ENCODE measurements at places on chromosomes 1 and 21.

DNA sequence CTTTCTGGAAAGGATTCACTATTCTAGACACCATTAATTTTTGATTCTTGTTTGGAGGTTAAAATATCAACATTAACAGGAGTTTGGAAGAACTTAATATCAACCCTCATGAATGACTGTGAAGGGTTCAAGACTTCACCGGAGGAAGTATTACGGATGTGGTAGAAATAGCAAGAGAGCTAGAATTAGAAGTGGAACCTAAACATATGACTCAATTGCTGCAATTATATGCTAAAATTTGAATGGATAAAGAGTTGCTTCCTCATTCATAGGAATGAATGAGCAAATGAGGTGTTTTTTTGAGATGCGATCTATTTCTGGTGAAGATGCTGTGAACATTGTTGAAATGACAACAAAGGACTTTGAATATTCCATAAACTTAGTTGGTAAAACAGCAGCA lies 77.9 kb upstream of the TNFSF4 start:
- DNase-seq, result no peak

GRCh38 chr1:225362805-225363204 lies 65.0 kb downstream of the LBR start:
- DNase-seq, result no peak

DNA sequence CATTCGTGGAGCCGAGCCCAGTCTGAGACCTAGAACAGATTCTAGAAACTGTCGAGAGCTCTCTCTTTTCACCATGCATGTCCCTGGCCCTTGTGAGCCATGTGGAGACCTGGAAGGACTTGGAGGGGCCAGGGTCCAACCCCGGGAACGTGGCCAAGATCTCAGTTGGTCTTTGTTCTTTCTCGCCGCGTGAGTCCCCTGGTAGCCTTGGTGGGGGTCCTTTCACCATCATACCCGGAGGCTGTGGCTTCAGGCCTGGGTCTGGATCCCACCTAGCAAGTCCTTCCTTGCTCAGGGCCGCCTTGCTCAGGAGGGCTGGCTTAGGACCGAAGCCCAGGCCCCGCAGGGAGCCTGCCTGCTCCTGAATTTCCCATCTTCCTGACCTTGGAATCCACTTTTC lies 168.0 kb downstream of the CAMTA1 start:
- DNase-seq, result no peak

- DNase-seq, result peak; percentile 20
Measured at GRCh38 chr1:171654942-171655745, 2.7 kb upstream of the MYOC start.

DNA sequence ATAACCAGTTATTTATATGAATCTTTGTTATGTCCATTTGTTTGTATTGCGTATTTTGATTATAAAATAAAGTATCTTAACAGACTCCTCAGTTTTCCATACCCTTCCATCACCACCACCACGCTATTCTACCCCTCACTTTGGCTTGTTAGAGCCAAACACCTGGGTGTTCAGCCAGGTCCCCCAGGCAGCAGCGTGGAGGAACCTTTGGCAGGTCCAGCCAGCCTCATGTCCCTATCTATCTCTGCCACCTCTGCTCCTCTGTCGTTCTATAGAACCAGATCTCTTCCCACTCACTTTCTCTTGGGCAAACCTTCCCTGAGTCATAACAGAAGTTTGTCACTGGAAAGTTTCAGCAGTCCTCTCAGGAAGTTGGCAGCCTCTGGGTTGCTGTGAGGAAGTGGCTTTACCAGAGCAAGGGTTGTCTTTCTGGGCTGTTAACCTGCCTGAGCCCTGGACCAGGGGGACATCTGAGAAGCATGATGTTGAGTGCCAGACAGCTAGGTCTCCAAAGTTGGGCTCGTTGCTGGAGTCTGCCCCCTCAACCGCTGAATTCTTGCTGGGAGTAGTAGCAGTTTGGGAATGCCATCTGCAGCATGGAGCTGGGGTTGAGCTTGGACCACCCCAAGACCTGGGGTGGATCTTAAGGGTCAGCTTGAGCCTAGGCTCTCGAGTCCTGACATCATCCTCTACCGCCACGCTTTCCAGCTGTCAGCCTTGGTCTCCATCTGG lies 996 bp upstream of the SH3BGRL3 start:
- no peak for DNase-seq

DNA sequence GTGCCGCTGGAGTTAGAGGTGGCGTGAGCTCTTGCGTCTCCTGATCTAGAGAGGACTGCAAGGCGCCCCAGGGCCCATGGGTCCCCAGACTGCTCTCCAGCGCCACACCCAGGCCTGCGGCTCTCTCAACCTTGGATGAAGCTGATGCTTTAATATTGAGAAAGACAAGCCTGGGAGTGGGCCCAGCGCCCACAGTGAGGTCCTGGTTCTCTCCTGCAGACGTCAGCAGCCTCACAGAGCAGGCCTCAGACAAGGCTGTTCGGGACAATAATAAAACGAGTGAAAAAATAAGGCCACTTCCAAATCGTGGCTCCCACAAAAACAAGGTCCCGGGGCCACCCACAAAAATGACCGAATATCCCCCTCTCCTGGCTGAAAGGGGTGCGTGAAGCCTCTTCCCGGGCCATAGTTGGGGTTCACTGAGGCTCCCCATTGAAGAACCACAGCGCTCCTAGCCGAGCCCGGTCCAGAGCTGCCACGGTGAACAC lies 6.0 kb upstream of the DNMT3L start:
- no peak for DNase-seq

DNA sequence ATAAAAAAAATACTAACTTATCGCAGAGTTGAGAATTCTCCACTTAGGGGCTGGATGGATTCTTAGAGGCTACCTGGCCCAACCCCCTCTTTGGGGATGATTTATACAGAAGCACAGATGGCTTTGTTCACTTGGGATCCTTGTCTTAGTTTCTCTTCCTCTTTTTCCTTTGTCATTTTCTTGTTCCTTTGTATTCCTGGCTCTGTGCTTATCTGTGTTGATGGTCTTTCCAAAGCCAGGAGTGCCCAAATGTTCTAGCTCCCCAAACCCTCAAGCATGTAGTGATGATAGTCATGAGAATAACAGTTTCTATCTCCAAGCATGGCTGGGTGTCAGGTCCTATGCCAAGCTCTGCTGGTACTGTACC lies 27.4 kb downstream of the EPHB2 start:
- no peak for DNase-seq

DNA sequence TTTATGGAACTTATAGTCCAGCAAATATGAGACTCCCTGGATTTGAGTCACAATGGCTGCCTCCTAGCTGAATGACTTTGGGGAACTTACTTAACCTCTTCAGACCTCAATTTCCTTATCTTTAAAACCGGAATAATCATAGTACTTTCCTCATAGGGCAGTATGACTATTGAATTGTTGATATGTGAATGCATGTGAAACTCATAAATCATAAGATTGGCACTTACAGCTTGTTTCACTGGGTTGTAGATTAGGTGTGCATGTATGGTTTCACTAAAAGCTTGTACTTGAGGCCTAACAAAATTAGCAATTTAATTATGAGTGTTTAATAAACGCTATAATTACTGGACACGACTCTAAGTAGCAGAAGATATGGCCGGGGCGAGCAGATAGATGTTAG lies 72.5 kb downstream of the ST6GALNAC5 start:
- no peak for DNase-seq

- no peak for DNase-seq
Measured at GRCh38 chr1:98702976-98703375, 41.5 kb downstream of the SNX7 start.

DNA sequence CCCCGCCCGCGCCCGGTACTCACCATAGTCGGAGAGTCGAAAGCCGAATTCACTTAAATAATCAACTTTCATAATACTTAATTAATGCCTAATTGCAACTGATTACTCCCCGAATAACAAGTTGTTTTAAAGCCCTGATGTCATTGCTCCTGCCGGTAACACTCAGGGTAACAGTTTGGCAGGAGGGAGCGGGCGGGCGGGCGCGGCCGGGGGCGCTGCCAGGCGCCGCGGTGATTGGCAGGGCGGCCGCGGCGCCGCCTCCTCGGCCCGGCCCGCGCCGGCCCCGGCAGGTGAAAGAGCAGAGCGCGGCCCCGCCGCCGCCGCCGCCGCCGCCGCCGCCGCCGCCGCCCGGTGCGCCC lies 102.2 kb downstream of the CASZ1 start:
- DNase-seq, result peak; percentile 40

GRCh38 chr21:44376606-44377005 lies 23.2 kb downstream of the TRPM2 start:
- DNase-seq, result no peak

DNA sequence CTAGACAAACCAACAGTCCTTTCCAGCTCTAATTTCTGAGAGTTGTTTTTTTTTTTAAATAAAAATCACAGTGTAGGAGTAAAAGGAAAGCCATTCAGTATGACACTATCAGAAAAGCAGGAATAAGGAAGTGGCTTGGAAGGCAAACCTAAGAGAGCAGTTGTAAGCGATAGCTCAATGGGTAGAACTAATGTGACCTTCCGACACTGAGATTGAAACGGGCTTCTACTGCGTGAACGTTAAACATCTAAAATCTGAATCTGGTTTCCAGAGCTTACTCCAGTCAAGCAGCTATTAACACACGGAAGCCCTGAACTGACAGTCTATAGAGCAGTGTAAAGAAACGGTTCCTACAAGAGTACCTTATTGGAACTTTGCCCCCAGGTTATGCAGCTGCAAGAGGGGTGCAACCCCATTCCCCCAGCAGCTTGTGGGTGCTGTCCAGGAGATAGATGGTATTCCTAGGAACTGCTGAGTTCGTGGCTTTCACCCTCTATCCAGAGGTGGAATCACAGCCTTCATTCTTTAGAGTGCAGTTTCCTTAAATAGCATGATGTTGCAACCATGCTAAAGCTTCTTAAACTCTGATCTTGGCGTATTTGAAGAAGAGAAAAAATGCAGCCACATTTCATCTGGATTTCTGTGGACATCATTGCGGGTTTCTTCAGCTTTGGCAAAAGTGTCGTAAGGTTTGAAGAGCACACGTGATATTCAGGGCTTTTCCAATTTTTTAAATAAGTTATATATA lies 3.3 kb upstream of the IRF2BP2 start:
- no peak for DNase-seq

GRCh38 chr1:167197692-167198091 lies 23.0 kb upstream of the POU2F1 start:
- DNase-seq, result no peak

Data from stimulated activated CD8-positive, alpha-beta memory T cell treated with anti-CD3 and anti-CD28 coated beads, Interleukin-4, amount 100 ng/mL, for 4 hours (primary cell).